Sciatic nerve (tissue), 2 donors: ENCODE measurements at places on chromosomes 3 and 15. TPM values are rescaled to one million over a fixed set of nuclear protein-coding genes. Genes with fewer than 3 reads are reported as not detected.

Gene PRSS50
- total RNA-seq = 0.13 TPM

Gene MST1R
- total RNA-seq = 2.7 TPM

Gene THAP10
- total RNA-seq = 3.4 TPM

Gene CHDH
- total RNA-seq = 7.3 TPM

Gene NDN
- 44.6 TPM for total RNA-seq

Gene PIF1
- 0.76 TPM for total RNA-seq

Gene STRA6
- total RNA-seq = 0.76 TPM

Gene CPNE9
- not detected for total RNA-seq

Gene CCDC54
- total RNA-seq = not detected

Gene GASK1A
- total RNA-seq = 17.8 TPM

Gene HDAC11
- 38.8 TPM for total RNA-seq
